Osteocyte (in vitro differentiated cells): ENCODE measurements at places on chromosomes 3 and 15. TPM values are rescaled to one million over a fixed set of nuclear protein-coding genes. Genes with fewer than 3 reads are reported as not detected.

GRCh38 chr3:191682961-191683360, 222.0 kb downstream of the PYDC2 start:
- H3K27ac ChIP-seq = no peak overlapping the region
- peaks cover 29% of the 10 kb centered on the region for H3K27me3 ChIP-seq
- H3K4me3 ChIP-seq = no peak overlapping the region
- H3K36me3 ChIP-seq = no peaks in the 10 kb centered on the region
- DNase-seq = no peak
- H3K4me1 ChIP-seq = peaks cover 4% of the 10 kb centered on the region

GRCh38 chr15:94417501-94418293, 186.3 kb downstream of the MCTP2 start:
- DNase-seq = no peak
- no peaks in the 10 kb centered on the region for H3K27me3 ChIP-seq
- no peak overlapping the region for H3K27ac ChIP-seq
- H3K4me3 ChIP-seq = no peak overlapping the region
- no peaks in the 10 kb centered on the region for H3K36me3 ChIP-seq
- no peaks in the 10 kb centered on the region for H3K4me1 ChIP-seq

DNA sequence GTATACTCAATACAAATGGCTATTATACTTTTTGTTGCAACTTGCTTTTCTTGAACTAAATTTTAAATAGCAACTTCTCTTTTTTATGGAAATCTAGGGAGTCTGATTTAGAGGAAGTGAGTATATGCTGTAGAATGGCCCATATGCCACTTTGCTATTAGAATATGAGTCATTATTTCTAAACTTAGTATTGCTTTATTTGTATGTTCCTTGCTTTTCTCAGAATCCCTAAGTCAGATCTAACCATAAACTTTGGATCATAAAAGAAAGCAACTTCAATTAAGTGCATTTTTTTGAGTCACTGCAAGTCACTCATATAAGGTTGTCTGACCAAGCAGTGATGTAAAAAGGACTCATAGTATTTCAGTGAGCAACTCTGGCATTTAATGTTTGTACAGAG, 17.5 kb upstream of the SPTSSB start:
- no peak overlapping the region for H3K27ac ChIP-seq
- H3K4me3 ChIP-seq = no peak overlapping the region
- peaks cover 34% of the 10 kb centered on the region for H3K27me3 ChIP-seq
- H3K36me3 ChIP-seq = no peaks in the 10 kb centered on the region
- no peaks in the 10 kb centered on the region for H3K4me1 ChIP-seq

DNA sequence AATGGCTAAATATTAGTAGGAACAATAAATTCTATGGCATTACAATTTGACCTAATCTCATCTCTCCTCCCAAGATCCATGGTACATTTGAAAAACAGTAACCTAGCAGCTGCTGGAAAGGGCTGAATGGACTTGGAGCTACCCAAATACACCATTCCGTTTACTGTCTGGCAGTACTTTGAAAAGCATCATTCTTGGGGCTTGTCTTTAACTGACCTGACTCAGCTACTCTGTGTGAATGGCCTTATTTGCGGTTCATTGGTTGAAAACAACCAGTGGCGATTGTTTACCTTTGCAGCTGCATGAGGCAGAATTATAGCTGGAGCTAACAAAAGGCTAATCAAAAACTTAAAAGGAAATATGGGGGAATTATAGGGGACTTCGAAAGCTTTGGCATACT, 311.2 kb upstream of the MCTP2 start:
- H3K36me3 ChIP-seq = no peaks in the 10 kb centered on the region
- H3K4me1 ChIP-seq = no peaks in the 10 kb centered on the region
- H3K27me3 ChIP-seq = no peaks in the 10 kb centered on the region
- no peak for DNase-seq

- no peak overlapping the region for H3K4me3 ChIP-seq
- H3K4me1 ChIP-seq = peaks cover 10% of the 10 kb centered on the region
- H3K27me3 ChIP-seq = no peaks in the 10 kb centered on the region
- H3K27ac ChIP-seq = no peak overlapping the region
Observed at GRCh38 chr3:128168836-128169235, 15.6 kb downstream of the EEFSEC start.

DNA sequence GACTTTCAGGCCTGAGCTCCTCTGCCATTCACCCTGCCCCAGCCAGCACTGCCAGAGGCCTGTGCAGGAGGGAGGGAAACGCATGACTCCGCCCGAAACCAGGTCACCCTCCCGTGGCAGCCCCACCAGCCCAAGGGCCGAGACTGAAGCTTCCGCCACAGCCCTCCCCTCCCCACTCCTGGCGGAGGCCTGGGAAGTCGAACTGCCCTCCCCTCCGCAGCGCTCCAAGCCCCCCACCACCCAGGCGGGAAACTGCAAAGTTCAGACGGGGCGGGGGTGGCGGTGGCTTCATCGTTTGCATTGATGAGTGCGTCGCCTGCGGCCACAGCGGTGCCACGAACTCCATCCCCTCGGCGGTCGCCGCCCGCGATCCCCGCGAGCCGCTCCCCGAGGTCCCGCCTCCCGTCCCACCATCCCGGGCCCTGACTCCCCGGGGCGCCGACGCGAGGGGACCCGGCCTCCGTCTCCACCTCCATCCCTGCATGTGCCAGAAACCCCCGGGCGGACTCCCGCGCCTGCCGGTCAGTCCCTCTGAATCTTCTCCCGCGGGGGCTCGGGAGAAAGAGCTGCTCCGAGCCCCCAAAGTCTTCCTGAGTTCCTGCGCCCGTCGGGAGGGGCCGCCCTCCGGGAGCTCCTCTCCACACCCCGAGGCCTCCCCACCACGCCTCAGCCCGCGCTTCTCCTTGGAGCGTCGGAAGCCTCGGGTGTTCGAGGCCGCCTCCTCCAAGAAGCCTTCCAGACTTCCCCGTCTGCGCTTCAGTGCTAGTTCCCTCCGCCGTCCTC, 698 bp downstream of the MELTF start:
- no peaks in the 10 kb centered on the region for H3K27me3 ChIP-seq
- no peaks in the 10 kb centered on the region for H3K36me3 ChIP-seq
- peaks cover 22% of the 10 kb centered on the region for H3K4me1 ChIP-seq
- H3K4me3 ChIP-seq = peak overlapping the region; percentile 59
- no peak overlapping the region for H3K27ac ChIP-seq
- peak; percentile 86 for DNase-seq

GRCh38 chr15:76904461-76905012, 603 bp downstream of the SCAPER start:
- no peaks in the 10 kb centered on the region for H3K36me3 ChIP-seq
- peak overlapping the region; percentile 87 for H3K27ac ChIP-seq
- no peak for DNase-seq
- peak overlapping the region; percentile 89 for H3K4me3 ChIP-seq

DNA sequence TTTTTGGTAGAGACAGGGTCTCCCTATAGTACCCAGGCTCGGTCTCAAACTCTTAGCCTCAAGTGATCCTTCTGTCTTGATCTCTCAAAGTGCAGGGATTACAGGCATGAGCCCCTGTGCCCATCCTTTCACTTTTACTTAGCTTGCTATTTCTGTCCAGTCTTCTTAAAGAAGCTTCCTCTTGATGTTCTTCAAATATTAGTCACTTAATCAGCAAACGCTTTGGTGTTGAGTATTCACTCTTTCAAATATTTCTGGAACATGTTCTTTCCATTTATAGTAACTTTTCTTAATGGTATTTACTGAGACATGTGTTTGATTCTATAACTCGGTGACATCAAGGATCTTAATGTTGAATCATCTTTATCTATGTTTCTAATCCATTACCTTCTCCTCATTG, 122.1 kb downstream of the CNTN6 start:
- peaks cover 23% of the 10 kb centered on the region for H3K4me1 ChIP-seq
- no peaks in the 10 kb centered on the region for H3K36me3 ChIP-seq
- no peak overlapping the region for H3K4me3 ChIP-seq

MCF2L2 gene
- total RNA-seq = 1.7 and 2.4 TPM in 2 replicates

LRRC31 gene
- not detected in 2 replicates for total RNA-seq

SAMMSON gene
- not detected in 2 replicates for total RNA-seq
